ENCODE measurements at places on chromosomes 1 and 21. TPM values are rescaled to one million over a fixed set of nuclear protein-coding genes. Genes with fewer than 3 reads are reported as not detected.

Gene GBP2
- total RNA-seq: 1.3 TPM

Gene RXFP4
- not detected for total RNA-seq

Gene AXDND1
- total RNA-seq: 0.54 TPM

Gene CELA3B
- not detected for total RNA-seq

Gene TEX38
- not detected for total RNA-seq

Gene BRDT
- total RNA-seq: not detected

Gene KRTAP19-1
- total RNA-seq: not detected

Gene DAB1
- total RNA-seq: not detected

Gene TTC39A
- 1.6 TPM for total RNA-seq

Gene C8B
- total RNA-seq: not detected

Gene TAS1R1
- total RNA-seq: not detected

Gene ICOSLG
- 2.3 TPM for total RNA-seq

Gene PLPP3
- total RNA-seq: 32.8 TPM

Gene AADACL4
- total RNA-seq: not detected

Gene IGSF9
- total RNA-seq: 0.26 TPM

Gene MYBPH
- total RNA-seq: not detected

Gene ABL2
- 25.2 TPM for total RNA-seq

Gene ZFP69B
- total RNA-seq: 2.1 TPM

Gene OR10J1
- total RNA-seq: not detected

Gene CFAP74
- not detected for total RNA-seq

Gene PIGR
- total RNA-seq: not detected
